ENCODE measurements at places on chromosomes 4 and X. TPM values are rescaled to one million over a fixed set of nuclear protein-coding genes. Genes with fewer than 3 reads are reported as not detected.

DNA sequence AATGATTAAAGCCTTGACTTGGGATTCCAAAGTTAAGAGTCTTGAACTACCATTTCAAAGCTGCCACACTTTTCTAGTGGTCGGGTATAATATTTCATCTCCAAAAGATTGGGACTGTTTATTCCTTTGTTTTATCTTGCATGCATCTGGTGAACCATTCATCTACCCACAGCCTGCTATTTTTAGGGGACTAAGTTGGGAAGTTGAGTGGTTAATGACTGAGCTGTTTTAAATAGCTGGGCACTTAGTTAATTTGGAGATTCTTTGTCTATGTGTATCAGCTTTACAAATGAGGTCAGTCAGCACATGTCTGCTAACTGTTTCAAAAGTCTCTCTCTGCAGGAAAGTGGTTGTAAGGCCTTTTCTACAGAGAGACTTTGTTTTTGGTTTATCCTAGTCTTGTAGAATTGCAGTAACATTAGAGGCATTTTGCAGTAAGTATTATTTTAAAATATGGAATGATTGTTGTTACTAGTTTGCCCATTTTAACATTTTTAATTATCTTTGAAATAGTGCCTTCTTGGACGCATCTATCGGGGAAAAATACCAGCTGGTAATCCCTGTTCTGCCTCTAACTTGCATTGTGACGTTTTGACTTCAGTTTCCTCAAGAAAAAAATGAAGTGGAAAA is 8.2 kb downstream of the BMP2K start:
- DNase-seq, result no peak

GRCh38 chr4:26223155-26223554 is 97.7 kb upstream of the RBPJ start:
- DNase-seq, result no peak

DNA sequence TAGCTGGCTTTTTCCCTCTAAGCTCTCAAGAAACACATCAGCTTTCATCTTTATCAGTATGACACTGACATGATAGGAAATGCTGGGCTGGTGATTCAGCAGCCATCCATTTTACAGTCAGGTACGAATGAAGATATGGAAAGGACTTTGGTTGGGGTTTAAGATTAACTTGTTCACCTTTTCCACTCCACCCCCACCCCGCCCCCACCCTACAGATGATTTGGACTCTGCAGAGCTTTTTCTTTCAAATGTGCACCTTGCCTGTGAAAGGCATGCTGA is 132.6 kb downstream of the AKAP4 start:
- DNase-seq, result no peak

DNA sequence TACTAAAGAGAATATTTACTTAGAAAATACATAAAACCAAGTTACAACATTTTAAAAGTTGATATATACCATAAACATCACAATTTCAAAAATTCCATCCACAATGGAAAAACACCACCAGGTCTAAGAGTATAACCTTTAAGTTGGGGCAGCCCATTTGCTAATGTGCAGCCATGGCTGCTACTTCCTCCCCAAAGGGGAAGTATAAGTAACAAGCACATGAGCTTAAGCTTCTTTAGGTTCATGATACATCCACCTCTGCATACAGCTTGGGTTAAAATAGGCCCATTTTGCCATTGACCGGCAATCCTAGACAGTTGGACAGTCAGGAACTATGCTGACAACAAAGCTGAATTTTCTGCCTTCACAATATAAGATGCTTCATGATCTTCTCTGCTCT is 16.6 kb upstream of the GASK1B start:
- no peak for DNase-seq

The MAGEA11 gene
- not detected for total RNA-seq

Measured in transverse colon (tissue), 4 donors.